ENCODE measurements at places on chromosomes 1 and 21.

GRCh38 chr1:30886710-30887428 is 21.7 kb downstream of the SDC3 start:
- no peak overlapping the region for H3K4me3 ChIP-seq
- no peak overlapping the region for H3K27ac ChIP-seq
- no peaks in the 10 kb centered on the region for H3K36me3 ChIP-seq
- peaks cover 59% of the 10 kb centered on the region for H3K27me3 ChIP-seq
- H3K4me1 ChIP-seq: peaks cover 10% of the 10 kb centered on the region

DNA sequence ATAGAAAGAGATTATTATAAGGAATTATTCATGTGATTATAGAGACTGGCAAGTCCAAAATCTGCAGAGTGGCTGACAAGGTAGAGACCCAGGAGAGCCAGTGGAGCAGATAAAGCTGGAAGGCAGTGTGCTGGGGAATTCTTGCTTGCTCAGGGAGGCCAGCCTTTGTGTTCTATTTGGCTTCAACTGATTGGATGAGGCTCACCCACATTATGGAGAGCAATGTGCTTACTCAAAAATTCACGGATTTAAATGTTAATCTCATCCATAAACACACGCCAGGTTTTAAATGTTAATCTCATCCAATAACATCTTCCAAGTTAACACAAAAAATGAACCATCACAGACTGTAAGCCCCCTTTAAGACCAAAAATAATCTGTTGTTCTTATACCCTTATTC is 30.2 kb upstream of the PHGDH start:
- H3K27ac ChIP-seq: no peak overlapping the region
- H3K36me3 ChIP-seq: no peaks in the 10 kb centered on the region
- peaks cover 8% of the 10 kb centered on the region for H3K27me3 ChIP-seq
- H3K4me3 ChIP-seq: no peak overlapping the region

- H3K4me1 ChIP-seq: peaks cover 21% of the 10 kb centered on the region
- no peak for DNase-seq
- no peak overlapping the region for H3K4me3 ChIP-seq
- no peaks in the 10 kb centered on the region for H3K36me3 ChIP-seq
- no peaks in the 10 kb centered on the region for H3K27me3 ChIP-seq
These were observed 389.3 kb downstream of the ST6GALNAC3 start for GRCh38 chr1:76463849-76464248.

DNA sequence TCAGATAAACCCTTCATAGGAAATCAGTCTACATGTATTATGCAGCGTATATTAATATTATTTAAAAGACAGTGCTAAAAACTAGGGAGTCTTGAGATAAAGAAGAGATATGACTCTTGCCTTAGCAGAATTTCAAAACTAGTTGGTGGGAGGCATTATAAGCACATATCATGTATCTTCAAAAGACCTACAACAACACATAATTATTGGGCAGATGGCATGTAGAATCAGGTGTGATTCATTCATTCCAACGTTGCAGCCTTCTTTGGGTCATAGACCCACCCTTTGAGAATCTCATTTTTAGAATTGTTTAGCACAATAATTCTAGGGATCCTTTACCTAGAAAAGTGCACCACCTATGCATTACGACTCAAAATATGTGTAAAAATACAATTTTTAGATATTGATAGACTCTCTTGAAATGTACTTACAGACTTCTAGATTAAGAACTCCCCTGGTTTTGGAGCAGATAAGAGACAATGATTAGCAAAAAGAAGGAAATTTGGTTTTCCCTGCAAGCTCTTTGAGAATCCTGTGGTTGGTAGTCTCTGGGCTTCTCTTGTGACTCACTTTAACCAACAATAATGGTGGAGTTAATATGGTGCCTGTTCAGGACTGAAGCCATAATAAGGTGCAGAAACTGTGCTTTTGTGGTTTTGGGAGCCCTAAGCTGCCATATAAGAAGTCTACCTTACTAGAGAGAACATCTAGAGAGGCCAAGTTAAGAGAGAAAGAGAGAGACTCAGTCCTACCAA is 85.3 kb upstream of the RGS4 start:
- no peak overlapping the region for H3K4me3 ChIP-seq
- DNase-seq: no peak
- no peaks in the 10 kb centered on the region for H3K36me3 ChIP-seq
- no peak overlapping the region for H3K27ac ChIP-seq
- no peaks in the 10 kb centered on the region for H3K27me3 ChIP-seq

All from stimulated activated naive B cell treated with anti-CD40 and anti-IgM and Interleukin-4, amounts not matched to agents 10 μg/mL and 1 μg/mL and 100 μg/mL, for 72 hours (primary cell).